ENCODE measurements at places on chromosomes 3 and 15.

DNA sequence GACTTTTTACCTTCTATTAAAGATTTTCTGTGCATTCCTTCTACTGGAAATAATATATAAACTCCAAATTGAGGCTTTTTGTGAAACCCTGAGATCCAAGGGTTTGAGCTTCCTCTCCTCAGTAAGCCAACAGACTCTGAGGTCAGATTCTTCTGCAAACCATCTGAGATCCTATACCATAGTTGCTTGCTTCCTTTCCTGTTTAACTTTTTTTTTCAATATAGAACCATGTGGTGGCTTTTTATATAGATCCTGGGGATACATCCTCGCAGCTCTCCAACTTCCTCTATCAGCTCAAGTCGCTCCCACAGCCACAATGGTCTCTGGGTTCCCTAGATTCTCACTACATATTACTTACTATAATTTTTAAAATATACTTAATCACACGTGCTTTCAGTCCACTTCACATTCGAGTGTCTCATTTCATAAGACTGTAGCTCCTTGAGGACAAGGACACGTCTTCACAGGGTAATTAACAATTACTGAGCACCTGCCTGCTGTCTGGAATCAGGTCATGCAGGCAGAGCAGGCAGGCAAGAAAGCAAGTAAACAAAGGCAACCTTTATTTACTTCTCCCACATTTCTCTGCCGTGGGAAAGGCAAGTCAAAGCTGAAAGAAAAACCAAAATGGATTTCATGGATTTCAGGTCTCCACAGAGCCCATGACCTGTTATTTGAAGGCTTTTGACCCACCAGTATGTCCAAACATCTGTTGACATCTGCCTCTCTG, 941.5 kb downstream of the FHIT start:
- no peak for DNase-seq

- no peak for DNase-seq
These were observed 177.7 kb downstream of the ISL2 start for GRCh38 chr15:76514282-76514681.

GRCh38 chr3:15065550-15066007, 464 bp upstream of the MRPS25 start:
- no peak for DNase-seq

- DNase-seq = peak; percentile 90
These were observed 11.3 kb upstream of the C3orf52 start for GRCh38 chr3:112074616-112075497.

- peak; percentile 49 for DNase-seq
These were observed 700 bp downstream of the MKRN2 start for GRCh38 chr3:12557473-12558100.

DNA sequence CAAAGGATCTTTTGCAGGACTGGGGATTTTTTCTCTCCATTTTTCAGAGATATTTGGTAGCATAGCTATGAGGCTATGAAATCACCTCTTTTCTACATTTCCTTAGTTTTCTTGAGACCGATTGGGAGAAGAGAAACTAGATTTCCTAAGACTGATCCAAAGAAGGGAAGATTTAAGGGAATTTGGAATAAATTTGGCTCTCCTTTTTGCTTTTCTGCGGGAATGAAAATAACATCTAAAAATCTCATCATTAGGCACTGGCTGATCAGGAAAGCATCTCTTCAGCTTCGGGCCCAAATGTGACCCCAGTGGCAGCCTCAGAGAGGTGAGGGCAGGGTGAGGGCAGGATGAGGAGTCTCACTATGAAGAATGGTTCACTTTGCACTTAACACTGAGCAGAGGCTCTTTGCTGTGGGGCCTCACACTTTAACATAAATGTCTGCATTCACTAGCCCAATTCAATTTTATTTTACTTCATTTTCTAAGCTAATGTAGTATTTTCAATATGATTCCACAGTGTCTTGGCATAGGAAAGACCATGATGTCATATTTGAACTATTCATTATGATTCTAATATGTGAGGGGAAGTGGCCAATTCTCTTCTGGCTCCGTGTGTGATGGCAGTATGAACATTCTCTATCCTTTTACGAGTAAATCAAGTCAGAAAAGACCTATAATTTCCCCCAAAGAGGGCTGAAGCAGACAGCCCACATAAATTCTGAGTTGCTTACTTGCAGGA, 193.2 kb downstream of the MEX3B start:
- peak; percentile 3 for DNase-seq

- DNase-seq = no peak
These were observed 64.8 kb downstream of the FBN1 start for GRCh38 chr15:48580736-48581135.

DNA sequence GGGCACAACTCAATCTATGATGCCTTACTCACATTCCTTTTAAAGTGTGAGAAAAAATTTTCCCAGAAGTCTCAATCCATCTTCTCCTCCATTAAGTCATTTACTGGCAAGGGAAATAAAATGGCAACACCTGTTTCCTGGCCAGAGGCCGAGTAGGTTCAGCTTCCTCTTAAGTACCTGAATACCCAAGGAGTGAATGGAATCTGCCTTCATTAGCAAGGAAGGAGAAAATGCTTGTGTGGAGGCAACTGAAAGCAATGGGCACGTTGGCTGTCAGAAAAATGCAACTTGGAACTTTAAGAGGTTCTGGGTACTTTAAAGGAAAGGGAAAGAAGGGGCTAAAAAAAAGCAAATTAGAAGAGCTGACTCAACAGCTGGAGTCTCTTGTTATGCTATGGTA, 423.6 kb upstream of the ARL6 start:
- no peak for DNase-seq

- DNase-seq = peak; percentile 39
These were observed 2.1 kb downstream of the MAGI1 start for GRCh38 chr3:66036586-66037148.

DNA sequence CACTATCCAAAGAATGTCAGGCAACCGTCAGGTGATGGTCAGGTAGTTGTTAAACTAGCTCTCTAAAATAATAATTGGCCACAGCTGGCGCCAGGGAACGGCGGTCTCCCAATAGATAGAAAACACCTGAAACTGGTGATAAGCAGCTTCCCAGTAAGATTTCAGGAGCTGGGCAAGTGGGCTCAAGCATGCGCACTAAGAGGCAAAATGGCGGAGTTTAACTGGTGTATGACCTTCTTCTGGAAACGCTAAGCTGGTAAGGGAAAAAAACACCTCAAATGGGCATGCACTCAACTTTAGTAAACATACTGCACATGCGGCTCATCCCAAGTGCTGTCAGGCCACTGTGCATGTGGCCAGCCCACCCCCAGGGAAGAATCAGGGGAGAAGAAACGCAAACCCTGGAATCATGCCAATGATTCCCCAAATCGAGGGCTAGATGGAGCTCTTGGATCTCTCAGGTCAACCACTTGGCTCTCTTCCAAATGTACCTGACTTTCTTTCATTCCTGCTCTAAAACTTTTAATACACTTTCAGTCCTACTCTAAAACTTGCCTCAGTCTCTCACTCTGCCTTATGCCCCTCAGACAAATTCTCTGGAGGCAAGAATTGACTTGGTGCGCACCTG, 195.0 kb downstream of the ZNF621 start:
- DNase-seq = no peak

GRCh38 chr3:107861904-107862303, 228.9 kb downstream of the CD47 start:
- no peak for DNase-seq

GRCh38 chr3:115691964-115692363, 68.7 kb downstream of the GAP43 start:
- no peak for DNase-seq

- DNase-seq = no peak
These were observed 102.3 kb downstream of the RORA start for GRCh38 chr15:61126811-61127210.

- no peak for DNase-seq
These were observed 279.2 kb downstream of the GABRG3 start for GRCh38 chr15:27250223-27250622.

GRCh38 chr15:74043425-74044266, 38.7 kb downstream of the GOLGA6A start:
- DNase-seq = no peak

DNA sequence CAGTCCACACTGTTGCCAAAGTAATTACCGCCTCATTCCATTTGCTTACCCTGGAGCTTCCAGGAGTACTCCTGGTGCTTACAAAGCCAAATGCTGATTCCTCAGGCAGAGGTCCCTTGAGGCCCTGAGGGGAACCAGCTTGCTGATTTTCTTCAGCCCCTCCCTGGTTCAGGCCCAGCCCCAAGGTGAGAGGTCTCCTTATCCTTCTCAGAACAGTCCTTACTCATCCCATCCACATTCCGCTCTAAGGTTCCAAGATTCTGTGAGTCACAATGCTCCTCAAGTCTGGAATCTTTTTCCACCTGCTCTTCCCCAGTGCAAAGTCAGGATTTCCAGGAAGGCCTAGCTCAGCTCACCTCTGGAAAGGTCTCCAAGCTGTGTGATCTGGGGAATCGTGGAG, 1.8 kb upstream of the ATP10A start:
- no peak for DNase-seq

DNA sequence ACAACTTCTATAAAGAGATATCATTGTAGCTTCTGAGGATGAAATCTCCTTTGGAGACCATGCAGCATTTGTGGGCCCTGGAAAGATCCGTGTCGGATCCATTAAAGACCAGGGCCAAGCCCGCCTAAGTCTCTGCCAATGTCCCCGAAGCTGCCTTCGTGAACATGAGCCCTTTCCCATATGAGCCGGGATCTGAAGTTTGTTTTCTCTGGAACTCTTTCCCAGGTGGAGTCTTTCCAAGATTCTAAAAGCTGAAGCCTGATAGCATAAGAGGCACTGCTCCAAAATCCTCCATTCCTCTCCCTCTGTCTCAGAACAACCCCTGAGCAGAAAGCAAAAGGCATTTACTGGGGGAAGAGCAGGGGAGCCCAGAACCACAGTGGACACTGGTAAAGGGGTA, 274.6 kb downstream of the NTRK3 start:
- peak; percentile 31 for DNase-seq

DNA sequence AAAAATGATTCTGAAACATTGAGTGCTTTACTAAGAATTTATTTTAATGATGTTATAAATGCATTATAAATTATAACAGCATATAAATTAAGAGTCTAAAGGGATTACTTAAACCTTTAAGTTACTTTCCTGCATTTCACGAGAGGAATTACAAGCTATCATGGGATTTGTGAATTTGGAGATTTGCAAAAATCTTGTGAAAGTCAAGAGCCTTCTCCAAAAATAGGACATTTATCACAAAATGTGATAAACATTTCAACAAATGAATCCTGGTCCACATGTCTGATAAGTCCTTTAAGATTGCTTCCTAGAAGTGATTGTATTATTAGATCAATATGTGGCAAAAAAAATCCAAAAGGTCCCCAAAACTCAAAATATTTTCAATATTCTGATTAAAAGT, 154.5 kb downstream of the ATP8B4 start:
- DNase-seq = no peak

DNA sequence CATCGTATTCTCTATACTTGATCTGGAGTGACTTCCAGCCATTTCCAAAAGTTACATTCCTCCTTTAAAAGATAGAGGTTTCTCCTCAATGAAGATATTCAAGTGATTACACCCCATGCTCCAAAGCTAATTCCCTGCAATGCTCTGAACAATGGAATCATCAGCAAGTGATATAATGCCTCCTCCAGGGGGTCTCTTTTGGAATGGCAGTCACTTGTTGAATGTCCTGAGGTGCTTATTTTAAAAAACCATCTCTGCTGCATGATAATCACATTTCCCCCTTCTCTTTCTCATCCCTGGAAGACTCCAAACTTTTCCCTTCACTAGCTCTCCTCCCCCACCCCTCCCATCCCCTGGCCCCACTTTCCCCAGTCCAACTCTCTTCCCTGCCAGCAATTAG, 2.6 kb downstream of the LHFPL4 start:
- DNase-seq = no peak

- DNase-seq = no peak
These were observed 19.1 kb upstream of the GJD2 start for GRCh38 chr15:34773917-34774316.

GRCh38 chr15:99409097-99409473, 156.7 kb upstream of the MEF2A start:
- DNase-seq = peak; percentile 49

GRCh38 chr3:76941376-76941775, 98.5 kb upstream of the ROBO2 start:
- DNase-seq = no peak

DNA sequence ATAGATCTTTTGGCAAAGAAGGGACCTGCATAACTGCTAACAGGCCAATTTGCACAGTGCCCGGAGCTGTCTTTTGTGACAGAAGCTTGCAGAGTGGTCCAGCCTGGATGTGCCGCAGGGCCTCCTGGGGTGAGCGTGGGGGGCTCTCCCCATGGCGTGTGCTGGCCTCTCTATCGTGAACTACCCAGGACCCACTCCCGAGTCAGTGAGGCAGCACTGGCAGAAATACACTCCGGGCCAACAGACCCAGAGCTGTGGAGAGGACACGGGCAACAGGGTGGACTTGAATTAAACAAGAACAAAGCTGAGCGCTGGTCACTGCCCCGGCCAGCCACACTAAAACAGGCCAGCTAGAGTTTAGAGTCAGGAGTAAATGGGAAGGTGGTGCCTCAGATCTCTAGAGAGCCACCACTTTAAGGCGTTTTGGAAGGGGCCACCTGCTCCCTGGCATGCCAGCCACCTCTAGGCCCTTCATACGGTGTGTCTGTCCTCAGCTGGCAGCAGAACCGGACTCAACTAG, 152.1 kb downstream of the KLF13 start:
- no peak for DNase-seq

- no peak for DNase-seq
These were observed 49.2 kb downstream of the SLC7A14 start for GRCh38 chr3:170536712-170537111.

DNA sequence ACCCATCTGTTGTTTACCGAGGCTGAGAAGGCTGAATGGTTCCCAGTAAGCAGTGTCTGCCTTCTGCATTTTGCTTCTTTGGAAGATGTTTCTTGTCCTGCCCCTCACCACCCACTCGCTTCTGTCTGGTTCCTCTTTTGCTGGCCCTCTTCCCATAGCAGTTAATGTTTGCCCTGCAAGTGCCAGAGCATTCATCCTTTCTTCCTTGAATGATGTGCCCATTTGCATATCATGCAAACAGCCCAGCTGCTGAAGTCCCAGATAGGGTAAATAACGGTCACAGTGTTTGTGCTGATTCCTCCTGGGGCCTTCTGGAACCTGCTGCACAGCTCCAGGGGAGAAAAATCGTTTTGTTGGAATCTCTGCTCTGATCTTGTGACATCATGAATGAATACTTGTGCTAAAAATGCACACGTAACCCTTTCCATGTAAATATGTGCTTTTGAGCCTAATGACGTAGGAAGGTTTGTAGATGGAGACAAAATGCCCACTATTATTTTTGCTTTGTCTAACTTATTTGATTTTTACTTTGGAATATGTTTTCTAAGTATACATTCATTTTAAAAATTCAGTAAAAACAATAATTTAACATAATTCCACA, 381.0 kb downstream of the SOX2 start:
- peak; percentile 30 for DNase-seq

- DNase-seq = no peak
These were observed 14.4 kb upstream of the TMC3 start for GRCh38 chr15:81388436-81388770.

GRCh38 chr3:116051040-116051439, 394.2 kb downstream of the LSAMP start:
- DNase-seq = no peak

Measured in fibroblast of lung (primary cell).